ENCODE measurements at places on chromosomes 6 and 20.

DNA sequence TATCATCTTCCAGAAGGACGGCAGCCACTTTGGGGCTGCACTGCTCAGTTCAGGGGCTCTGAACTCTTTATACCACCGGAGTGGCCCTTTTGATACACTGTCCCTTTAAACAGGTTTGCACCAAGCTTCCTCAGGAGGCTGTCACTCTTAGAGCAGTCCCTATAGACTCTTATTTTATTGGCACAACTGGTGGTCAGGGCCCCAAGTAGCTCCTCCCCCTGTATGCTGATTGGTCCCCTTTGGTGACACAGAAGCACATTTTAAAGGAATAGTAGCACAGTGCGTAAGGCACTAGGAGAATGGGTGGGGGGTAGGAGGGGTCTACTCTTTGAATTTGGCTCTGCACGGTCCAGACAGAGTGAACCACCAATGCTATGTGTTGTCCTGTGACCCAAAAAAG is 122.6 kb upstream of the MLN start:
- no peak for DNase-seq

- no peak for DNase-seq
These were observed 83.9 kb downstream of the KCNB1 start for GRCh38 chr20:49398401-49399144.

- no peak for DNase-seq
These were observed 57.9 kb downstream of the FHL5 start for GRCh38 chr6:96620851-96621250.

GRCh38 chr20:35991142-35991771 is 22.9 kb downstream of the CNBD2 start:
- DNase-seq: no peak

DNA sequence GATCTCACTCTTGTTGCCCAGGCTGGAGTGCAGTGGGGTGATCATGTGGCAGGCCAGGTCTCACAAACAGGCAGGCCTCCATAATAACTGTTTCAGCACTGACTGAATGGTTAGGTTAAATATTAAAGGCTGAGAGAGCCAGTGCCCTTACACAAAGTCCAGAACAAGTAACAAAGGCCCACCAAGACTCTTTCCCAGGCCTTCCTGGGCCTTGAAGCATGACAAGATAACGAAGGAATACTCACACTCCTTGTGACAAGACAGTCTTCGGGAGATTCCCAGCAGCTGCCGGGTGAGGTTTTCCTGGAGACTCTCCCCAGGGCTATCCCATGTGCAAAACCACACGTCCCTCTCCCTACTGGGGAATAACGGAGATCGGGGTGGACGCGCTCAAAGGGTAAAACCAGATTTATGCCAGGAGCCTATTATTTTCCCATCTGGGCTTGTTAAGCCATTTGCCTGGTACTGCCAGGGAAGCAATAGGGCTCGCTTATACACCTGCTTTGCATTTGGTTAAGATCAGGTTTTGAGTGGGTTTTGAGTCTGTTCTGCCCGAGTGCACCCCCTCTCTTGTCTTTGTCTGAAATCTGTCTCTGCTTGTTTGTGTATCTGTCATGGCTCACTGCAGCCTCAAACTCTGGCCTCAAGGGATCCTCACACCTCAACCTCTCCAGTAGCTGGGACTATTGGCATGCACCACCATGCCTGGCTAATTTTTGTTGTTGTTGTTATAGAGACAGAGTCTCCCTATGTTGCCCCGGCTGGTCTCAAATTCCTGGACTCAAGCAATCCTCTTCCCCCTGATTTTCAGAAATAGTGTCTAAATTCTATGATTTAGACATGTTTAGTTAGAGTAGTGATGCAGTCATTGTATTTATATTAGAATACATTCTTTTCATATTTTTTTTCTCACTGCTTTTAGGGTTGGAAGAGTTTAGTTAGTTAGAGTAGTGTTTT is 1.4 kb upstream of the ENPP3 start:
- no peak for DNase-seq

DNA sequence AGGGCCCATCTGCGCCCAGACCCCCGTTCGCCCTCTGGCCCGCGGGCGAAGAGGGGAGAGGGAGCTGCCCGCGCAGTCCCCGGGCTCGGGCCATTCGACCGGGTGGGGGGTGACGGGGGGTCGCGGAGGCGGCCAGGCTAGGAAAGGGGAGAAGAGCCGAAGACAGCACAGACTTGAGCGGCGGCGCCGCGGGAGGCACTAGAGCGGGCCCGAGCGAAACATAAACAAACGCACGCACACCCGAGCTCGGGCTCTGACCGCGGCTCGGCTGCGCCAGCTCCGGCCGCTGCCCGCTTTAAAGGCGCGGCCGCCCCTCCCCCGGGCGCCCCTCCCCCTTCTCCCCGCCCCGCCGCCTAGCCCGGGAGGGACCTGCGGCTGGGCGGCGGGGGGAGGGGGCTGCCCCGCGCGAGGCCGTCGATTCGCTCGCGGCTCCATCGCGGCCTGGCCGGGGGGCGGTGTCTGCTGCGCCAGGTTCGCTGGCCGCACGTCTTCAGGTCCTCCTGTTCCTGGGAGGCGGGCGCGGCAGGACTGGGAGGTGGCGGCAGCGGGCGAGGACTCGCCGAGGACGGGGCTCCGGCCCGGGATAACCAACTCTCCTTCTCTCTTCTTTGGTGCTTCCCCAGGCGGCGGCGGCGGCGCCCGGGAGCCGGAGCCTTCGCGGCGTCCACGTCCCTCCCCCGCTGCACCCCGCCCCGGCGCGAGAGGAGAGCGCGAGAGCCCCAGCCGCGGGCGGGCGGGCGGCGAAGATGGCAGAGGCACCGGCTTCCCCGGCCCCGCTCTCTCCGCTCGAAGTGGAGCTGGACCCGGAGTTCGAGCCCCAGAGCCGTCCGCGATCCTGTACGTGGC is at the start of gene FOXO3:
Gene FOXO3 (plus strand): TSS at position 455 of the 846 bp plus-strand sequence. CDS start 292 bp downstream, at position 747.
- peak; percentile 41 for DNase-seq

DNA sequence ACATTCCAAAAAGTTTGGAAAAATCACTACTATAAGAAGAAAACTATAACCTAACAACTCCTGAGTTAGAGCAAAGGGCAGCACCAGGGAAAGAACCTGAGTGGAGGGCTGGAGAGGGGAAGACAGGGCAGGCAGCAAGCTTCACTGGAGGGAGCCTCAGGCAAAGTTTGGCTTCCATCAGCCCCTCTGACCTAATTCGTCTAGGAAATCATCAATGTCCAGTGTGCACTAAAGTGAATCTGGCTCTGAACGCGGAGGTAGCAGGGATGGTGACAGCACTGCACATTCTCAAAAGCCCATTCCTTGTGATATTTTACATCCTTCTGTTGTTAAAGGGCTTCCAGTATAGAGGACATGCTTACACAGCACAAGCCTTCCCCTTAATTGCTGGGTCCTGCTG is 87.1 kb downstream of the ZDHHC14 start:
- no peak for DNase-seq

DNA sequence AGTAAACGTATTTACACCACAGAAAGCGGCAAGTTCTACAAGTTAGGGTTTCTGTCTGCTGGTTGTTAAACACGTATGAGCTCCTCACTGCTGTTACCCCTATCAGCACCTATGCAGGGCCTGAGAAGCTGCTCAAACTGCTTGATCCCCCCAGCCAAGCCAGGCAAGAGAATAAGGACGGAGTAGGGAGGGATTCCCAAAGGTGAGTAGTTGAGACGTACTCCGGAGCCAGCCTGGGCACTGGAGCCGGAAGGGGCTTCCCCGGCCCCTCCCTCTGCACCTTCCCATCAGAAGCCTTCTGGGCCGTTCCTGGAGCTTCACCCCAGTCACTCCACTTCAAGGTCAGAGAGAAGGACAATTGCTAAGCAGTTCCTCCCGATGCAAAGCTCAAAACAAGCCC is 58.0 kb downstream of the RIPOR3 start:
- no peak for DNase-seq

- DNase-seq: no peak
These were observed 11.6 kb downstream of the BACH2 start for GRCh38 chr6:90285042-90285481.

DNA sequence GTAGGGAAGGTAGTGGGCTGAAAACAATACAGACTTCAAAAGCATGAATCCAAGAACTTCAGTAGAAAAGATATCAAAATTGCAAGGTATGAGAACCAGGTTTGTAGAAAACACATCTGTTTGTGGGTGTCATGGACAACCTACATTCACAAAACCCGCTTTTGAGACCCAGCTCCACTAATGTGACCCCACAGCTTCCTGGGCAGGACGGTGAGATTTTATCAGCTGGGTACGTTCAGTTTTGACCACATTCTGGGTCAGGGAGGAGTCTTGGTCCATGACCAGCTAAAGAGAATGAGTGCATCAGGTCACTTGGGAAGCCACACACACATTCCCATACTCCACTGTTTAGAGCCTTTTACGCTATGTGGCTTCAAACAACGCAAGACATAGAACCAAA is 77.1 kb downstream of the BCAS1 start:
- DNase-seq: no peak

GRCh38 chr6:101393829-101394251 is 332 bp downstream of the GRIK2 start:
- DNase-seq: no peak

DNA sequence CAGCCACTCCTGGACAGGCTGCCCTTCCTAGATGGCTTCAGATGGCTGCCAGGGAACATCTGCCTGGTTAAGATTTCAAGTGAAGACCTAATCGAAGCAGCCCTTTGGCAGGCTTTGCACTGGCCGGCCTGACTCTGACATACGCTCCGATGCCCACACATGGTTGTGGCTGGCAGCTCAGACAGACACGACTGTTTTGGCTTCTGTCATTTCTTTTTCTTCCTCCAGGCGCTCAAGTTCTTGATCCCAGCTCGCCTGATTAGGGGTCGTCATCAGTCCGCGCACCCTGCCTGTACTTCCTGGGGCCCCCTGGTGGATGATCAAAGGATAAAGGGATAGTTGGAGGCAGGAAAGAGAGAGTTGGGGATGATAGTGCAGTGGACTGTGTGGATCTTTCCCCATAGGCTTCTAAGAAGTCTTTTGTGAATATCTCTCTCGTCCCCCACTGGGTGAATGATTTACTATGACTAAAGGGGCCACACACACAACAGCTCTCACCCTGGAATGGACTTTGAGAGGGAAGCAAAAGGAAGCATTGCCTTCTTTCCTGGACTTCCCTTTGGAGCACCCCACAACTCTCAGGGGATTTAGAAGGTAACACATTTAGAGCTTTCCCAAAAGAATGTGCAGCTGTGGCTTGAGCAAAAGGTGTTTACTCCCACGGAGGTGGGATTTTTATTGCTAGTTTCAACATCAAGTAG is 21.4 kb upstream of the TRAM2 start:
- no peak for DNase-seq

DNA sequence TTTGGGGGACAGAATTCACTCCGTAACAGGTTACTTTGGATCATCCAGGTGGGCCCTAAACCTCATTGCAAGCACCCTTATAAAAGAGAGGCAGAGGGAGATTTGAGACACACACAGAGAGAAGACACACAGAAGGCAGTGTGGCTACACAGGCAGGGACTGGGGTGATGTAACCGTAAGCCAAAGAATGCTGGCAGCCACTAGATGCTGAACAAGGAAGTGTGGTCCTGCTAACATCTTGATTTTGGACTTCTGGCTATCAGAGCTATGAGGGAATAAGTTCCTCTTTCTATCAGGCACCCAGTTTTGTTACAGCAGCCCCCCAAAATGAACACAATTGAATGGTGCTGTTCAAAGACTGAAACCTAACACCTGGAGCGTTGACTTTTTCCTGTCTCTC is 191.3 kb upstream of the MYLIP start:
- DNase-seq: no peak

GRCh38 chr20:63652192-63652980 is 838 bp downstream of the STMN3 start:
- no peak for DNase-seq
